Stimulated activated CD8-positive, alpha-beta memory T cell treated with anti-CD3 and anti-CD28 coated beads, Interleukin-4, amount 100 ng/mL, for 4 hours (primary cell): ENCODE measurements at places on chromosomes 1 and 21.

DNA sequence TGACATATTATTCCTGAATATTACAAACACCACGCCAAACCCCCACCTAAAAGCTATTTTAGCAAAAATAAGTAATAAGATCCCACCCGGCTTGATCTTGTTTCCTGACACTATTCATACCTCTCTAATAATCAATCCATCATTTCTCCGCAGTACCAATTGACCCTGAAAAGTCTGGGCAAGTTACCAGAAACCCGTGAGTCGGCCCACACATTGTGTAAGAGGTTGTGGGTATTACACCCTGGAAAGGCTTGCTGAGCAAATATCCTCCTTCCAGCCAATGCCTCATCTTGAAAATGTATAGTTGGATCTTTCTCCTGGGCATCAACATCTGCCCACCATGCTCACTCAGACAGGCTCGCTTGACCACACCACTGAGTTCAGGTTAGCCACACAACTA is 451.0 kb downstream of the TTLL7 start:
- DNase-seq, result no peak

- DNase-seq, result no peak
Measured at GRCh38 chr1:165851034-165851658, 23.7 kb downstream of the UCK2 start.

DNA sequence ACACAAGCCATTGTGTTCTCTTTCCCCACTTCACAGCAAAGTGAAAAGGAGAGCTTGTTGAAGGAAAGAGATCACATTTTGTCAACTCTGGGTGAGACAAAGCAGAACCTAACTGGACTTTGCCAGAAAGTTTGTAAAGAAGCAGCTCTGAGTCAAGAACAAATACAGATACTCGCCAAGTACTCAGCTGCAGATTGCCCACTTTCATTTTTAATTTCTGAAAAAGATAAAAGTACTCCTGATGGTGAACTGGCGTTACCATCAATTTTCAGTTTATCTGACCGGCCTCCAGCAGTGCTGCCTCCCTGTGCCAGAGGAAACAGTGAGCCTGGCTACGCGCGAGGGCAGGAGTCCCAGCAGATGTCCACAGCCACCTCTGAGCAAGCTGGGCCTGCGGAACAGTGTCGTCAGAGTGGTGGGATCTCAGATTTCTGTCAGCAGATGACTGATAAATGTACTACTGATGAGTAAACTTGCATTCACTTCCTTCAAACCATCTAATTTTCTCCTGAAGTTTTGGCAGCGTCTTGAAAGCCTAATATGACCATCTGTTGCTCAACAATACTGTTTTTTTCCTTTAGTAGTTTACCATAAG is 43.7 kb downstream of the BACH1 start:
- DNase-seq, result peak; percentile 3

- no peak for DNase-seq
Measured at GRCh38 chr1:29990304-29990703, 733.1 kb downstream of the MATN1 start.

GRCh38 chr1:197837911-197838310 is 62.6 kb upstream of the DENND1B start:
- no peak for DNase-seq

GRCh38 chr1:234135501-234135900 is 231.0 kb downstream of the SLC35F3 start:
- no peak for DNase-seq
